Skin of body (tissue), 3 donors: ENCODE measurements at places on chromosomes 2 and 18. TPM values are rescaled to one million over a fixed set of nuclear protein-coding genes. Genes with fewer than 3 reads are reported as not detected.
A peak's percentile ranks its signal among the peaks of the same experiment; 100 is the strongest.

Gene ACVR2A
- total RNA-seq = 52.9 TPM

Gene FAM228A
- 0.69 TPM for total RNA-seq

Gene EMX1
- total RNA-seq = not detected

Gene ATRAID
- 93.8 TPM for total RNA-seq

Gene DSC2
- total RNA-seq = 36.4 TPM

Gene GALM
- total RNA-seq = 7.1 TPM

Gene ANKZF1
- total RNA-seq = 41.6 TPM

Gene MC5R
- not detected for total RNA-seq

Gene SCN3A
- total RNA-seq = 1.2 TPM

Gene RNF25
- total RNA-seq = 10.7 TPM

Gene STAM2
- total RNA-seq = 33.9 TPM

Gene CCDC148
- total RNA-seq = 1.2 TPM

Gene TXNDC2
- not detected for total RNA-seq

Gene CCDC85A
- 3.6 TPM for total RNA-seq

Gene ITPRIPL1
- total RNA-seq = 6.1 TPM

GRCh38 chr2:238501311-238501710 lies 74.6 kb downstream of the ASB1 start:
- no peak for DNase-seq

GRCh38 chr2:29520001-29520400 lies 401.4 kb downstream of the ALK start:
- DNase-seq = no peak

GRCh38 chr18:51852681-51853080 lies 487.3 kb upstream of the DCC start:
- DNase-seq = peak; percentile 21

GRCh38 chr2:46951290-46952064 lies 35.9 kb upstream of the MCFD2 start:
- DNase-seq = no peak

DNA sequence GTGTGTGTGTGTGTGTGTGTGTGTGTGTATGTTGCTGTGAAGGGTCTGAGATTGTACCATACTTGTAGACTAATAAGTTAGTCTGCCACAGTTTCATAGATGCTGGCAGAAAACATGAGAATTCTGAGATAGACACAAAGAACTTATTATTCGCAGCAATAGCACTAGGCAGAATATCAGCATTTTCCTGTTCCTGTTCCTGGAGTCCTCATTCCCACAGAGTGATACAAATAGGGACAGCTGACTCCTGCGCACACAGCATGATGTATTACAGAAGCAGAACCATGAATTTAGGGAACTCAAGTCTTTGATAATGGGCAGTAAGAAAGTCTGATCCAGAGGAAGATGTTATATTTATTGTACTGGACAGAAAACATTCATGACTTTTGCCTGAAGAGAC lies 1466.3 kb downstream of the DPP10 start:
- DNase-seq = no peak

- DNase-seq = peak; percentile 85
Measured at GRCh38 chr2:67616749-67617148, 219.6 kb downstream of the ETAA1 start.

DNA sequence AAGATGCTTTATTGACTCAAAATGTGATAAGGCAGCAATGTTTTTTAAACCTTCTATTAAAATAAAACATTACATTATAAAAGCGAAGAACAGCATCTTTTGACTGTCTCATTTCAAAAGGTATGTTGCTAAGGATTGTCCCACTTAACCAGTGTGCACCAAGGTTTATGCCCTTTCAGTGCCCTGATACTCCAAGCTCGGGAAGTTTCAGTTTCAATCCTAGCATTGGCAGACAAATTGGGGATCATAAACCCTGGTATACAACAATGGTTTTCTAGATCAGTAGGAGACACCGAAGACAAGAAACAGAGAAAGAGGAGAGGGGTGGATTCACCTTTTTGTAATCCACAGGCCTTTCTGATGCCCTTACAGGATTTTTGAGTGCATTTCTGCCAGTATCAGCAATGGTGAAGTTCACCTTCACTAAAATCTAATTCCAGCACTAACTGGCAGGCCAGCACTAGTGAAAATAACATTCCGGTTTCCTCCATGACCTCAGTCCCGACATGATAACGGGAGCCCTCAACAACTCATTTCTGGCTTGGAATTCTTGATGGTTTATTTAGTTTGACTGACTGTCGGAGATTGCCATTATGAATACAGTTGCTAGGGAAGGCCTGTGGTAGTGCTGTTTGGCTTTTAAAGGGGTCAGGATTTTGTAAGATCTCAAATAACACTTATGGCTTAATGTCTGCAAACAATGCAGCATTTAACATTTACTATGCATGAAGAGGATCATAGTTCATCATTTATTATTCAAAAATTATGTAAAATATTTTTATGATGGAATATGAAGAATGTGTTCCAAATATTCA lies 33.3 kb upstream of the FIGN start:
- no peak for DNase-seq

GRCh38 chr2:58289029-58289428 lies 47.9 kb upstream of the FANCL start:
- DNase-seq = no peak

DNA sequence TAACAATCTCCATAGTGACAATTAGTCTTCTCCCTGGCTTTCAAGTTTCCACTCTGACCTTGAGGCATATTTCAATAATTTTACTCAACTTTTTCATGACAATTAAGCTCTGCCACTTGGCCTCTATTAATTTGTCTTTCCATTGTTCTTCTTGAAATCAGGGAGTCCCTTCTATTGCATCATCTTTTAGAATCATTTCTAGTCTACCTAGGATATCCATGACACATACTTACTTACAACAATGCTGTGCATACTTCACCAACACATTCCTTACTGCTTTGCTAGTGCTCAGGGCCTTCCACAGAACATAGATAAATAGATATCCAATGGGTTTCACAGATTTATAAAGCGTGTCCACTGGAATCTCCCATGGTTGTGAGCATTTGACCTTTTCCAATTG lies 331.5 kb upstream of the LRP1B start:
- DNase-seq = no peak

DNA sequence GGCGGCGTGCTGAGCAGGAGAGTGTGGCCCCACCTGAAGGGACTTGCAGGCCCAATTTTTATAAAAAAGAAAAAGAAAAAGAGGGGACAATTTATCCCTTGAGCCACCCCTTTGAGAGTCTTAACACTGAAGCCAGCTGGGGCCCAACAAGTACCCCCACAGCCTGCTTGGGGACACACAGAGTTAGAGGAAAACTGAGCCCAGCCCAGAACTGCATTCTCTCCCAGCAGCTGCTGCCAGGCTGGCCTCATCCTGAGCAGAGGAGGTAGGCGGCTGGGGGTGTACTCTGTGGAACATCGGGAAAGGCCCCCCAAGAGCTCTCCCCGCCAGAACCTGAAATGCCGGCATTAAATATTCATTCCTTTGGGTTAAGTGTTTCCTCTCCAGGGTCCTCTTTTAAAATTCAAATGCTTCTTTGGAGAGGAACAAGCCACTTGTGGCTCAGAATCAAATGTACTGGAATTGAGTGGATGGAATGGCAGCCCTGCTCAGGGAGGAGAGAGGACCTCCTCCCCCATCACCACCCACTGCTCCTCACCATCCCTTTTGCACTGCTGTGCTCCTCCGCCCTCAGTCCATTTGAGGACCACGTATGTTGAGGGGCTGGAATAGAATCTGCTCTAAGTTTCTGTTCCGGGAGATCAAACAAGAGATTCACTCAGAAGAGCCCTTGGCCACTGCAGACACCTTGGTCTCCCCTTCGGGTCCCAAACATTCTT lies 45.6 kb downstream of the C1QL2 start:
- DNase-seq = no peak

DNA sequence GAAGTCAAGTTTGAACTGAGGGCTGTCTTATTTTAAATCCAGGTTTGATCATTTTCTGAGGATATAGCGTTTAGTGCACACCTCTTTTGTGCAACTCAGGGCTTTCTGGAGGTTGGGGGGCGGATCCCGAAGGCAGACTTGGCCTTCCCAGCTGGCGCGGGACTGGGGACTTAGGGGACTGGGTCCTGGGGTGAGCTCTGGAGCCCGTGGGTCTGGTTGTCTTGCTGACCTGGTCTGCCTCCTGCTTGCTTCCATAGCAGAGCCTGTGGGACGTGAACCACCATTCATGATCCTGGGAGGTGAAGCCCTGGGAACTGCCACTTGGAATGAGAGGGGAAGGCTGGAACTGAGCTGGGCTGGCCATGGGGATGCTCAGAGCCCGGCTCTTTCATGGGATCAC lies 63.1 kb downstream of the AGAP1 start:
- DNase-seq = no peak

- no peak for DNase-seq
Measured at GRCh38 chr2:33219850-33220275, 256.6 kb upstream of the RASGRP3 start.

GRCh38 chr2:69731147-69731970 lies 10.6 kb upstream of the ANXA4 start:
- peak; percentile 67 for DNase-seq

DNA sequence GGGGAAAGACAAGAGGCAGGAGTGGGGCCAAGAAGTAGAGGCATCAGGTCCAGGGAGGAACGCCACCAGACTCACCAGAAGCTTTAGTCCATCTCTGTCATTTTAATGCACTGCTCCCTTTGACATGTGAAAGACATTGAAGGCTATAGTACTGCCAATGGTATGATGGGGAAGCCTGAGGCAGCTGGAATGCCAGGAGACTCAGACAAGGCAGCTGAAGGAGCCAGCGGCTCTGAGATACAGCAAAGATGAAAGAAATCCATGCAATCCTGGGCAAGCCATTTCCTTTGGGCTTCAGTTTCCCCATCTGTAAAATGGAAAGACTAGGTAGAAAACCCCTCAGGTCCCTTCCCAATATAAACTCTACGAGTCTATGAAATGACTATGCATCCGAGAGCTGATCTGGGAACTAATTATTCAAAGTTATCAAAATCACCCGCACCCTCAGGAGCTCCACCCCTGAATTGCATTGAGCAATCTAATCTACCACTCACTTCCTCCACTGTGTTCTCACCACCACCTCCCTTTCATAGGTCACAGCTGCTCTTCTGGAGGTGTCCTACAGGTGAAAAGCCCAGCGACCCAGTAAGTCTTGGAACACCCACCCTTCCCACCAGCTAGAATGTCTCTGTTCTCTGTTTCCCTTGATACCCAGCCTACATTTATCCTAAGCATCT lies 3.1 kb downstream of the CXCR2 start:
- no peak for DNase-seq

- peak; percentile 58 for DNase-seq
Measured at GRCh38 chr2:128408349-128409305, 90.0 kb upstream of the HS6ST1 start.

GRCh38 chr18:13313006-13313686 lies 94.6 kb downstream of the LDLRAD4 start:
- DNase-seq = no peak

- DNase-seq = no peak
Measured at GRCh38 chr18:77422974-77423867, 173.6 kb downstream of the GALR1 start.

- no peak for DNase-seq
Measured at GRCh38 chr2:230809677-230810251, 55.0 kb upstream of the ITM2C start.

GRCh38 chr2:239399433-239399920 lies 1.3 kb downstream of the HDAC4 start:
- no peak for DNase-seq

DNA sequence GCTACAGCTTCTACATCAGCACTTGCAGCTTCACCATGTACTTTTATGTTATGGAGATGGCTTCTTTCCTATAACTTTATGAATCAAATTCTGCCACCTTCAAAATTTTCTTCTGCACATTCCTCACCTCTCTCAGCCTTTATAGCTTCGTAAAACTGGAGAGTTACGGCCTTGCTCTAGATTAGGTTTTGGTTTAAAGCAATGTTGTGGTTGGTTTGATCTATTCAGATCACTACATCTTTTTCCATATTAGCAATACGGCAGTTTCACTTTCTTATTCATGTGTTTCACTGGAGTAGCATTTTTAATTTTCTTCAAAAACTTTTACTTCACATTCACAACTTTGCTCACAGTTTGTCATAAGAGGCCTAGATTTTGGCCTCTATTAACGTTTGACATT lies 242.9 kb upstream of the GYPC start:
- no peak for DNase-seq

DNA sequence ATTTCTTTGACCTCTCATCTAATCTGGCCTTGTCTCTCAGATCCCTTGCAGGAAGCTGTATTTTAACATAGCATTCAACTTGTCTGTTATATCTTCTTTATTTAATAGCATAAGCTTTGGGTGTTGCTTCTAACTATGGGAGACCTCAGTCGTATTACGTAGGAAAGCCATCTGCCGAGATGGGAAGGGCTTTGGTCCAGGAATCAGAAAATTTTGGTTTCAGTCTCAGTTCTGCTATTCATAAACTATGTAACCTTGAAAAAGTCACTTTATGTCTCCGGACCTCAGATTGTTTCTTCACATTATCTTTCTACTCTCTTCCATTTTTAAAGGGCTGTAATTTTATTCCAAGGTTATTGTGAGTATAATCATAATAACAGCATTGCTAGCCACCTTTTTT lies 297.7 kb downstream of the SATB2 start:
- DNase-seq = no peak

- DNase-seq = no peak
Measured at GRCh38 chr18:34816183-34816582, 106.1 kb downstream of the DTNA start.

GRCh38 chr18:3130344-3130743 lies 89.4 kb downstream of the MYOM1 start:
- DNase-seq = no peak

DNA sequence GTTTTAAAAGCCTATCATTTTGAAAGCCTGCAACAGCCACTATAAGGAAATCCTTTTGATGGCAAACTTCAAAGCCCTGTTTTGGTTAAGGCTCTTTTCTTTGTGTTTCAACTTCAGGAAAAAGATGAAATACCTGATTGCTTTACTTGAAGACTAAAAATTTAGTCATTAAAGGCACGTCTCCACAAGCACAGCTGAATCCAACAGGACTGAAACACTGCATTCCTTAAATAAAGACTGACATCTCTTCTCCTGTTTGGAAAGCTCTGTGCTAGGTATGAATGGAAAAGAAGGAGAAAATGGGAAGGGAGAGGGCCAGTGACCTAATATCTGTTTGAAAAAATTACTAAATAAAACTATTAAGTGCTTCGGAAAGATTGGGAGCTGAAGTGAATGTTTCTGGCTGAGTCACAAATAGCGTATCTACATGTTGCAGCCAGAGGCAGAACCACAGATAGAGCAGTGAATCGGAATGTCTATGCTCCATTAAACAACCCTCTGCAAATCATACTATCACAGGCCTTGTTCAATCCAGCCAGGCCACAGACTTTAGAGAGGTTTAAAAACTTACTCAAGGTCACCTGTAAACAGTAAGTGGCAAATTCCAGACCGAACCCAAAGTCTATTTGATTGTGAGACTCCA lies 21.1 kb upstream of the RALBP1 start:
- no peak for DNase-seq

GRCh38 chr2:124437811-124438210 lies 412.7 kb downstream of the CNTNAP5 start:
- no peak for DNase-seq

GRCh38 chr18:24669502-24669901 lies 209.1 kb downstream of the HRH4 start:
- DNase-seq = no peak
